ENCODE measurements at places on chromosomes 11 and 22.

DNA sequence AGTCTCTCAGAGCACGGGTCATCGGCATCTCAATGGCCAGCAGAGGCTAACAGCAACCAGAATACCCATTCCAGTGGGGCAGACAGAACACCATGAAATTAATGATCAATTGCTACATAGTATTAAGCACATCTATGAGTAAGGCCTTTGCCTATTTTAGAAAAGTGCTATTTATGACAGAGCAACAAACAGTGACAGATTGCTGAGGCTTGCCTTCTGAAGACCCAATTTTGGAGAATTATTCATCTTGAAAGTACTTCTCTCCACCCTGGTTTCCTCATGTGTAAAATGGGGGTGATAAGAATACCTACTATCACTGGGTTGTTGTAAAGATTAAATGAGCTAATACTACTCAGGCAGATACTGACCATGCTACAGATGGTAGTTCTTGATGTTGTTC lies 232.7 kb downstream of the TENM4 start:
- DNase-seq: no peak

- DNase-seq: no peak
These were observed 21.7 kb downstream of the CCDC81 start for GRCh38 chr11:86396396-86396795.

GRCh38 chr11:42244376-42244775 lies 784.9 kb upstream of the LRRC4C start:
- no peak for DNase-seq

- peak; percentile 81 for DNase-seq
These were observed 1.1 kb downstream of the TM7SF2 start for GRCh38 chr11:65112546-65113360.

DNA sequence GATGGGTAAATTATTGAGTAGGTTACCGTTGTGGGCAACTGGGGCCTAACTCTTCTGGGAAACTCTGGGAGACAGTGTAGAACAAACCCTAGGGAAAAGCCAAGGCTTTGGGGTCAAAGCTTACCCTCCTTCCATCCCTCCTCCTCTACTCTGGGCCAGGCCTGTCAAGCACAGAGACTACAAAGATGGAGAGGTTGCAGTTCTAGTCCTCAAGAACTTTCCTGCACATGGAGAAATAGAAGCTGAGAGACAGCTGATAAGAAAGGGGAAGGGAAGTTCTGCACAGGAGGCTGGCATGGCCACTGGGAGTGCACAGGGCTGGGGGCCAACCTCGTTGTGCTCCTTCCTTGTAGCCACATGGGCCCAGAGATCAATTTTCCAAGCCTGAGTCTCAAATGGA lies 67.2 kb upstream of the ALX4 start:
- no peak for DNase-seq

DNA sequence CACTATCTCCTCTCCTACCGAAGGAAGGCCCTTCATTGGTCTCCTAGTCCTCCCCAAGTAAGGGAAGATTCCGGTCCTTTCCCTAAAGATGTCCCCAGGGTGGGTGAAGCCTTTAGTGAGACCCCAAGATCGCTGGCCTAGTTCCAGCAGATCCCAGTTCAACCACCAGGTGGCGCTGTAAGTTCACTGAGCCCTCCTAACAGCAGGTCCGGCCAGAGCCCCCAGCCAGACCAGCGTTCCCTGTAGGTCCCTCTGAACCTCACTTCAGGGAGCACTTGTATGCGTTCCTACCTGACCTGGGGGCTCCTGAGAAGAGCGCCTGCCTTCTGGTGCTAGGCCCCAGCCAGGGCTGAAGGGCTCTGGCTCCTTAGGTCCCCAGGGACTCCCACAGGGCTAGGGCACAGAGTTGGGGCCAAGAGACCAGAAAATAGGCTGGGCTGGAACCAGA lies 38.1 kb downstream of the LMO1 start:
- DNase-seq: peak; percentile 65

- DNase-seq: peak; percentile 73
These were observed 8.2 kb downstream of the UPB1 start for GRCh38 chr22:24503137-24503842.

- DNase-seq: no peak
These were observed 9.3 kb upstream of the POU2AF1 start for GRCh38 chr11:111388420-111388819.
